Natural killer cell treated with Interleukin-12 subunit alpha and Interleukin-12 subunit beta and Interleukin-15 and Interleukin-18, amount 100 ng/mL, for 72 hours (primary cell): ENCODE measurements at places on chromosomes 11 and 22. TPM values are rescaled to one million over a fixed set of nuclear protein-coding genes. Genes with fewer than 3 reads are reported as not detected.
A peak's percentile ranks its signal among the peaks of the same experiment; 100 is the strongest.

GRCh38 chr11:104784684-104785460 is 113.4 kb downstream of the CASP12 start:
- H3K4me1 ChIP-seq = no peaks in the 10 kb centered on the region
- no peak overlapping the region for H3K4me3 ChIP-seq
- H3K27ac ChIP-seq = no peak overlapping the region

- H3K27me3 ChIP-seq = no peaks in the 10 kb centered on the region
- H3K27ac ChIP-seq = no peak overlapping the region
- H3K4me3 ChIP-seq = no peak overlapping the region
- no peaks in the 10 kb centered on the region for H3K36me3 ChIP-seq
- no peak for DNase-seq
Observed at GRCh38 chr11:76149713-76150112, 56.6 kb downstream of the WNT11 start.

Gene FADS3
- total RNA-seq = 13.2 TPM

Gene OR52K2
- not detected for total RNA-seq

- peaks cover 22% of the 10 kb centered on the region for H3K27me3 ChIP-seq
- peaks cover 5% of the 10 kb centered on the region for H3K4me1 ChIP-seq
- DNase-seq = peak; percentile 75
- no peak overlapping the region for H3K27ac ChIP-seq
Observed at GRCh38 chr22:22207845-22208564, 36.6 kb upstream of the VPREB1 start.

Gene OR52B4
- not detected for total RNA-seq

DNA sequence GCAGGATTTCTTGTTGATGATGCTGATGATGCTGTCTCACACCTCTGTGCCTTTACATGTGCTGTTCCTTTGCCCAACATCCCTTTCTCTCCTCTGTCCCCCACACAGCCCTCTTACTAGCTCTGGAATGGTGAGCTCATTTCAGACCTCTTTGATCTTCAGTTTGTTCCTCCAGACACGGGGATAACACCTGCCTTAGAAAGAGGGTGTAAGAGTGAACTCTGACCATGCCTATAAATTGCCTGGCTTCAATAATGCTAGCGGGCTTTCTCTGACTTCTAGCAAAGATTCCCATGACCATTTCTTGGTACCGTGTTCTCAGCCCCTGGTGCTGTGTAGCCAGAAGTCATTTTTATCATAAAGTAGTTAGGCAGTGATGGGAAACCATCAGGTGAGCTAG is 55.9 kb upstream of the DRD2 start:
- H3K36me3 ChIP-seq = no peaks in the 10 kb centered on the region
- peaks cover 50% of the 10 kb centered on the region for H3K27me3 ChIP-seq
- peaks cover 4% of the 10 kb centered on the region for H3K4me1 ChIP-seq
- no peak for DNase-seq
- H3K4me3 ChIP-seq = no peak overlapping the region
- no peak overlapping the region for H3K27ac ChIP-seq

DNA sequence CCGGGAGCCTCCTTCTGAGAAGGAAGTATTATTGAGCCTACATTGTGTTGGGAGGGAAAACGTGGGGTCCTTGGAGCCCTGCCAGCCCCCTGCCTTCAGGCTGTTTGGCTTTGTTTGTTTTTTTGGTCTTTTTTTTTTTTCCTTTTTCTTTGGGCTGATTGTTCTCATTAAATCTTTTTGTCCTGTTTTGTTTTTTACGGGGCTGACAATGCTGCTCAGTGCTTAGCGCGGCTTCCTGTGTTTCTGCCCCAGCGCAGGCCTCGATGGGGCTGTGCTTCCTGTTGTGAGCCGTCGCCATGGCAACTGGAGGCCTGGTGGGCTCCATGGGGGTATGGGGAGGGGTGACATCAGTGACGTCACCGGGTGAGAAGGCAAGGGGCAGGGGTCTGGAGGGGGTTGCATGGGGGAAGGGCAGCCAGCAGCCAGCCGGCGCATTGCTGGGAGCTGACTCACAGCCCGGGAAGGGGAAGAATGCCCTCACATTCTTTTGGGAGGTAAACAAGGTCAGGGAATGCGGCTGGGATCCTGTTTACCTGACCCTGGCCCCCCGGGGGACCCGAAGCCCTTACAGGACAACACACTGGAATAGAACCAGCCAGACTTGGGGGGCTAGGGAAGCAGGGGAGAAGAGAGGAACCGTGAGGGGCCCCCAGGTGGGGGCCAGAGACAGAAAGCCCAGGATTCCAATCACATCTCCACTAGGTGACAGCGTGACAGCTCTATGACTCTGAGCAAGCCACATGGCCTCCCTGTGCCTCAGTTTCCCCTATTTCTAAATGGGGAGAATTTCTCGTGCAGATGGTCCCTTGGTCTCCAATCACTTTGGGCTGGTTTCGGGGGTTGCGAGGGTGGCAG is 22.2 kb upstream of the CBX7 start:
- peaks cover 3% of the 10 kb centered on the region for H3K27me3 ChIP-seq
- H3K36me3 ChIP-seq = no peaks in the 10 kb centered on the region
- H3K4me3 ChIP-seq = peak overlapping the region; percentile 79
- no peak for DNase-seq
- peaks cover 46% of the 10 kb centered on the region for H3K4me1 ChIP-seq

Gene FOLR3
- not detected for total RNA-seq

DNA sequence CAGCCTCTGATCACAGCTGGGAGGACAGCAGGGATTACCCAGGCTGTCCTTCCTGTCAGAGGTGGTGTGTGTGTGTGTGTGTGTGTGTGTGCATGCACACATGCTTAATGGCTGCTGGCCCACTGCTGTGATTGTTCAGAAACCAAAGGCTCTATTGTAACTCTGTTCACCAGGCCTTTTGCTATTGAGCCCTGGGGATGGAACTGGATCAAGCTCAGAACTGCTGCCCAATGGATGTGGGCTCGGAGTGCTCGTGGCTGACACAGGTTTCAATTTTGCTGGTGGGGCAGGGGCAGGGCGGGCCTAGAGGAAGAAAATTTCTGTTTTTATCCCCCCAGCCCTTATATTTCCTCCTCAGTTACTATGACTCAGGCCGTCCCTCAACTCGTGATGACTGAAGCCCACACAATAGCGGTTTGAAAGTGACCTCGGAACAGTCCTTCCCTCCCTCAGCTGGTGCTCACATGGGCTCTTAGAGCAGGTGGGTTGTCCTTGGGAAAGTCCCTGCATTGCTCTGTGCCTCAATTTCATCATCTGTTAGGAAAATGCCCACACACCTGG is 359.3 kb downstream of the TENM4 start:
- no peak overlapping the region for H3K4me3 ChIP-seq
- H3K27ac ChIP-seq = no peak overlapping the region
- H3K4me1 ChIP-seq = no peaks in the 10 kb centered on the region
- no peaks in the 10 kb centered on the region for H3K36me3 ChIP-seq

DNA sequence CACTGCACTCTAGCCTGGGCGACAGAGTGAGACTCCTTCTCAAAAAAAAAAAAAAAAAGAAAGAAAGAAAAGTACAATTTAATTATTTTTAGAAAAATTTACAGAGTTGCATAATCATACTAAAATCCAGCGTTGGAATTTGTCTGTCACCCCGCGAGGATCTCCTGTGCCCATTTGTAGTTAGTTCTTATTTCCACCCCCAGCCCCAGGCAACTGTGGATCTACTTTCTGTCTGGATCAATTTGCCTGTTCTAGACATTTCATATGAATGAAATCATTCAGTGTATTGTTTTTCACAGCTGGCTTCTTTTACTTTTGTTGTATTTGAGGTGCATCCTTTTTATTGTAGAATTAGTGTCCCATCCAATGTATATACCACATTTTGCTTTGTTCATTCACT is 102.6 kb upstream of the RASSF10 start:
- no peaks in the 10 kb centered on the region for H3K4me1 ChIP-seq
- DNase-seq = no peak

- H3K27ac ChIP-seq = peak overlapping the region; percentile 94
- DNase-seq = no peak
- H3K36me3 ChIP-seq = peaks cover 4% of the 10 kb centered on the region
- peak overlapping the region; percentile 100 for H3K4me3 ChIP-seq
- no peaks in the 10 kb centered on the region for H3K27me3 ChIP-seq
Observed at GRCh38 chr11:59141673-59142460, 789 bp upstream of the FAM111A start.

GRCh38 chr22:38230916-38231315 is 29.1 kb downstream of the MAFF start:
- no peaks in the 10 kb centered on the region for H3K36me3 ChIP-seq
- H3K4me1 ChIP-seq = peaks cover 23% of the 10 kb centered on the region
- peak overlapping the region; percentile 20 for H3K4me3 ChIP-seq
- no peaks in the 10 kb centered on the region for H3K27me3 ChIP-seq

Gene CCDC116
- total RNA-seq = 2.5 TPM

Gene TRIM6
- 0.31 TPM for total RNA-seq

Gene PHOX2A
- total RNA-seq = not detected

Gene NXPE4
- not detected for total RNA-seq

DNA sequence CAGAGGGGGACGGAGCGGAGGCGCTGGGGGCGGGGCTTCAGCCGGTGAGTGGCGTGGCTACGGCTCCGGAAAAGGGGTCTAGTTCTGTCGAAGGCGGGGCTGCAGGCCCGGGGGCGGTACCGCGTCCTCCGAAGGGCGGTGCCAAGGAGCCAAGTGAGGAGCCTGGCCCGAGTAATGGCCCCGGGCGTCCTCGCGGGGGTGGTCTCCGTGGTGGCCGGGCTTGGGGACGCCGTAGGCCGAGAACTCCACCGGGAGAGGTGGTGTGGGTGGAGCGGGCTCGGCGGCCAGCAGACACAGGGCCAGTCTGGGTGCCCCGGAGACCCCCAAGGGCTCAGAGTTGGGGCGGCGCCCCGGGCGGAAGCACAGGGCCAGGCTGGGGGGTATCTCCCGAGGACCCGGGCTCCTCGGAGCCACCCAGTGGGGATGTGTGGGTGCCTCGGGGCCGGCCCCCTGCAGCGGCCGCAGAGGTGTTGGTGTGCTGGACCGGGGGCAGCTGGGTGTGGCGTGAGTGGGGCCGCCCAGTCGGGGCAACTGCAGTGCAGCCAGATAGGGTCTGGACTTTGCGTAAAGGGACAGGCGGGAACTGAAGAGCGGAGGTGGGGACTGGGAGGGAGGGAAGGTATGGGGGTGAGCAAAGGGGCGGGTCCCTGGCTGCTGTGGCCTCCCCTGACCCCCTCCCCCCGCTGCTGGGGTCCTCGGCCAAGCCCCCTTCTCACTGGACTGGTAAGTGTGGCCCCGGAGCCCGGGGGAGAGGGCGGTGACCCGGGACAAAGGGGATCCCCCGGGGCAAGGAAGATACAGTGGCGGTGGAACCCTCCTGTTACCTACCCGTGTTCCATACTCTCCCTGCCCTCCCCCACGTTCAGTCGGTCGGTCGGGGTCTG is 838 bp downstream of the FKBP2 start:
- peak overlapping the region; percentile 92 for H3K4me3 ChIP-seq
- DNase-seq = no peak
- peaks cover 30% of the 10 kb centered on the region for H3K4me1 ChIP-seq
- no peaks in the 10 kb centered on the region for H3K36me3 ChIP-seq

Gene APOBEC3G
- total RNA-seq = 105 TPM

- DNase-seq = no peak
- no peak overlapping the region for H3K27ac ChIP-seq
Observed at GRCh38 chr11:4665424-4665823, 21.6 kb downstream of the OR51E1 start.

DNA sequence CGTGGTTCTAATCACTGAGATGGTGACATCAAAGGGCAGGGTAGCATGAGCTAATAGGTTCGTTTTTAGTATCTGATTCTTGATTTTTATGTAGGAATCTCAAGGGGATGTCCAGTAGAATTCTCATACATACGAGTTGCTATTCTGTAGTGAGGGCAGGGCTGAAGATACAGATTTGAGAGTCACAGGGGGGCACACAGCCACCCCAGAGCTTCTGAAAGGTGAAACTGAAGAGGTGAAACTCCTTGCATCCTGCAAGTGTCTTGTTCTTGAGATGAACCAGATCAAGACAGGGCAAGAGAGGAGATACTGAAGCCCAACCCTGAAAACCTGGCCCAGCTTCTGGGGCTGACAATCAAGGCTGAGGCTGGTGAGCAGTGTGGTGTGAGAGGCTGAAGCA is 35.6 kb upstream of the TMEM123 start:
- no peaks in the 10 kb centered on the region for H3K36me3 ChIP-seq
- no peak overlapping the region for H3K4me3 ChIP-seq
- peaks cover 20% of the 10 kb centered on the region for H3K27me3 ChIP-seq
- no peak overlapping the region for H3K27ac ChIP-seq
- H3K4me1 ChIP-seq = no peaks in the 10 kb centered on the region

GRCh38 chr11:123905826-123906225 is 3.9 kb downstream of the OR8D4 start:
- no peaks in the 10 kb centered on the region for H3K36me3 ChIP-seq
- H3K4me1 ChIP-seq = no peaks in the 10 kb centered on the region
- DNase-seq = no peak
- H3K27ac ChIP-seq = no peak overlapping the region
- no peak overlapping the region for H3K4me3 ChIP-seq

GRCh38 chr11:34825670-34826383 is 90.4 kb downstream of the APIP start:
- H3K4me1 ChIP-seq = no peaks in the 10 kb centered on the region
- peaks cover 18% of the 10 kb centered on the region for H3K27me3 ChIP-seq
- no peak overlapping the region for H3K27ac ChIP-seq
- H3K36me3 ChIP-seq = no peaks in the 10 kb centered on the region
- no peak overlapping the region for H3K4me3 ChIP-seq
- DNase-seq = no peak

GRCh38 chr11:14119357-14119756 is 156.8 kb downstream of the SPON1 start:
- H3K27me3 ChIP-seq = peaks cover 8% of the 10 kb centered on the region
- H3K4me1 ChIP-seq = no peaks in the 10 kb centered on the region
- DNase-seq = no peak
- H3K36me3 ChIP-seq = no peaks in the 10 kb centered on the region
- H3K4me3 ChIP-seq = no peak overlapping the region
- H3K27ac ChIP-seq = no peak overlapping the region

- H3K36me3 ChIP-seq = peaks cover 31% of the 10 kb centered on the region
- no peak overlapping the region for H3K4me3 ChIP-seq
- no peaks in the 10 kb centered on the region for H3K27me3 ChIP-seq
- DNase-seq = no peak
- no peak overlapping the region for H3K27ac ChIP-seq
Observed at GRCh38 chr11:88277349-88277915, 60.1 kb downstream of the CTSC start.

DNA sequence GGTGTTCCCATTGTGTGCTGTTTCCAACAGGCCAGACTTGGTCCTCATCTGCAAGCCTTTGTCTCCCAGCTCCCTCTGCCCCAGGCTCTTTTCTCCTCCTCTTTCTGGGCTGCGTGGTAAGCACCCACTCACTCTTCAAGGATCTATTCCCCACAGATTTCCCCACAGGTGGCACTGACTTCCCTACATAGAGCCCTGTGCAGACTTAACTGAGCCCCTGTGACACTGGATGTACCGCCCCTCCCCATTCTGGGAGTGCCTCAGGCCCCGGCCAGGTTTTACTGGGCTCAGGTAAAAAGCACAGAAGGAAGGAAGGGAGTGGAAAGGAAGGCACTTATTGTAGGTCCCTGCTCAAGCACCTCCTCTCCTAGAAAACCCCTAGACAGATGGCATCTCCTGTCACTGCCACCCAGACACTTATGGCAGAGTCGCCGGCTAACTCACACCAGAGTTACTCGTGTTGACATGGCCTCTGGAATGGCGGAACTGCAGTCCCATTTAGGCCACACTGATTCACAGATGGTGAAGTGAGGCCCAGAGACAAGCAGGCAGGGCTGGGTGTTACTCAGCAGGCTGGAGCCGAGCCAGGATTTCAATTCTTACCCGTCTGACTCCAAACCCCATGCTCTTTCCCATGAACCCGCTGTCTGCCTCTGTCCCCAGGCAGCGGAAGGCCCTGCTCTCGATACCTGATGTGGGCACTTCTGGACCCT is 47.2 kb downstream of the LRRC32 start:
- peaks cover 22% of the 10 kb centered on the region for H3K4me1 ChIP-seq
- H3K27me3 ChIP-seq = peaks cover 36% of the 10 kb centered on the region
- H3K4me3 ChIP-seq = no peak overlapping the region
- no peak for DNase-seq
- peaks cover 8% of the 10 kb centered on the region for H3K36me3 ChIP-seq
